PC-3 (cell line): ENCODE measurements at places on chromosomes 1 and 21. TPM values are rescaled to one million over a fixed set of nuclear protein-coding genes. Genes with fewer than 3 reads are reported as not detected.

The COL16A1 gene
- 1.7 and 5.0 TPM in 2 replicates for total RNA-seq

The BTBD19 gene
- 0.58 and 4.3 TPM in 2 replicates for total RNA-seq

The RGS7 gene
- total RNA-seq = 0.15 and 0.29 TPM in 2 replicates

The BCL2L15 gene
- total RNA-seq = 0.29 TPM in 1 of 2 replicates, not detected in the other

The PLXNA2 gene
- total RNA-seq = 15.8 and 16.2 TPM in 2 replicates
